ENCODE measurements at places on chromosomes 3 and 15.

DNA sequence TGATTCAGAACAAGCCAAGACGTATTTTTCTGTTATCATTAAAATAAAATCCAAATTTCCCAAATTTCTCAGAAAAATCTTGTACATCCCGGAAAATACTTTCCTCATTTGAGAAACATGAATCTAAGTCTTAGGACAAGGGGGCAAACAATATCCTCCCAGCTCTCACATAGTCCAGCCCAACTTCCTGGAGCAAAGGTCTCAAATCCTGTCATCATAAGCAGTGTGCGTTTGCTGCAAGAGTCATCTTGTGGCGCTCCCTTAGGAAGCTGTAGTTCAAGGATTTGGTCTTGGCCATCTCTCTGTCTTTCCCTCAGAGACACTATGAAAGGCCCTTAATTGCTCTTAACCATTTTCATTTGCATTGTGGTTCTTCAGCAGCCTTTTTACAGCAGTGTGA lies 57.5 kb upstream of the GSK3B start:
- no peak for DNase-seq

DNA sequence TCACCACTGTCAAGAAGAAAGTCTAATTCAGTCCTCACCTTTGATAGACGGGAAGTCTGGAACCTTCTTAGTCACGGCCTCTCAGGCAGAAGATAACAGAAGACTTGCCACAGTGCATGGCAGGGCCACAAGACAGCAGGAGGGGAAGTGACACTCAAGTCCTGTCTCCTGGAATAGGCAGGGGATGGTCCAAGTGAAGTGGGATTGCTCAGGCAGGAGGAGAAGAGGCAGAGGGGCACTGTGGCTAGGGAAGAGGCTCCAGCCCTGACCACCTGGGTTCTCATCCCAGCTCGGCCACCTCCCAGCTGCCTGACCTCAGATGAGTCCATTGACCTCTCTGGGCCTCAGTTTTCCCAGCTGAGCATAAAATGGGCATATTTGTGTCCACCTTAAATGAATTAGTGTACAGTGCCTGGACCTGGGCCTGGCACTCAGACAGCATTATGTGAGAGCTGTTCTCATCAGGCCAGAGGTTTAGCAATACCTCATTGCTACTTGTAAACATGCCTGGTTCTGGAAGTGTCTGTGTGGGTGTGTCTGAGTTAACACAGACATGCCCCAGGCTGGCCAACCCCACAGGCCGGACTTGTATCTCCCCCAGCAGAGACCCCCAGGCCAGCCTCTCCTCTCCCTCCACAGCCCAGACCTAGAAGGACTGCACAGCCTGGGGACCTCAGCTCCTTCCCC lies 11.5 kb upstream of the PCSK6 start:
- DNase-seq, result no peak

DNA sequence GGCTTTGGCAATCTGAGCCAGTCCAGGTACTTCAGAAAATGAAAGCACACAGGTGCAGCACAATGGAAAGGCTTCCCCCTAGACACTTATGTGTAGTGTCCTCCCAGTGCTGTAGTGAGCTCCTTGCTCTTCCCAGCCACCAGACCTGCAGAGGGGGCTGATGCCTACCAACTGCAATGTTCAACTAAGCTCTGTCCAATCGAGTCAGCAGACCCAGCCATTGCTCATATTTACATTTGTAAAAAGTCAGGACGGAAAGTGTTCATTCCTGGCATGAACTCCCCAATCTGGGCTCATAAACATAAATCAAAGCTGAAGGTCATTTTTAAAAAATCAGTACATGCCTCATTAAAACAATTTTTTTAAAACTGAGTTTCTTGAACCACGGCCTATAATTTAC lies 73.0 kb downstream of the FOXP1 start:
- DNase-seq, result no peak

- DNase-seq, result no peak
Measured at GRCh38 chr3:153038367-153038766, 123.7 kb upstream of the RAP2B start.

GRCh38 chr3:12578742-12579141 lies 21.9 kb downstream of the MKRN2 start:
- DNase-seq, result no peak

DNA sequence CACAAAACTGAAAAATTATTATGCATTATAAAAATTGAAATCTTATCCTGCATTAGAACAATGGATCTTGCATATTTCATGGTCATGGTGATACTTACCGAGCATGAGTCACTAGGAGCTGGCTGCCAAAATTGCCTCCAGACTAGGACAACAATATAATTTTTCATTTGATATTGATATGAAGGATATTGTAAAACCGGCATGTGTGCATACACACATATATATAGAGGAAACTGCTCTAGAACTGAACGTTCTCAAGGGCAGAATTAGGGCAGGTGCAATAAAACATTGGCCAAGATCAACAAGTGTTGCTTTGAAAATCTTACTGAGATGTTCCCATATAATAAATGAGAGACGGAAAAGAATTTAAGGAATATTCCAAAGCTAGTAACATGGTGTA lies 319.4 kb upstream of the POU1F1 start:
- no peak for DNase-seq

DNA sequence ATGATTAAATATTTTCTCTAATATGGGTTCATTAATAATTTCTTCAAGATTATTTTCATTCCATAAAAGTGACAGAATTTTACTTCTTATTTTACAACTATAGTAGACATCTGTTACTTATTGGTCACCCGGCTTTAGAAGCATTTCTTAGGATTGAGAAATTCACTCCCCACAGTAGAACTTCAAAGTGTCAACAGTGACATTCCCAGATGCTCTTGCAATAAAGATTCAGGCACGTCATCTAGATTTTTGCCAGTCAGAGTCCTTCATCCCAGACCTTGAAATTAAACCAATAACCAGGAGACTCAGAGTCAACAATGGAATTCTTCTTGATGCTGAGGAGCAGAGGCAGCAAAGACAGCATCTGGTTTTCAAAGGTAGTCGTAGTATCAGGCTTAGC lies 190.8 kb downstream of the VGLL3 start:
- DNase-seq, result no peak

DNA sequence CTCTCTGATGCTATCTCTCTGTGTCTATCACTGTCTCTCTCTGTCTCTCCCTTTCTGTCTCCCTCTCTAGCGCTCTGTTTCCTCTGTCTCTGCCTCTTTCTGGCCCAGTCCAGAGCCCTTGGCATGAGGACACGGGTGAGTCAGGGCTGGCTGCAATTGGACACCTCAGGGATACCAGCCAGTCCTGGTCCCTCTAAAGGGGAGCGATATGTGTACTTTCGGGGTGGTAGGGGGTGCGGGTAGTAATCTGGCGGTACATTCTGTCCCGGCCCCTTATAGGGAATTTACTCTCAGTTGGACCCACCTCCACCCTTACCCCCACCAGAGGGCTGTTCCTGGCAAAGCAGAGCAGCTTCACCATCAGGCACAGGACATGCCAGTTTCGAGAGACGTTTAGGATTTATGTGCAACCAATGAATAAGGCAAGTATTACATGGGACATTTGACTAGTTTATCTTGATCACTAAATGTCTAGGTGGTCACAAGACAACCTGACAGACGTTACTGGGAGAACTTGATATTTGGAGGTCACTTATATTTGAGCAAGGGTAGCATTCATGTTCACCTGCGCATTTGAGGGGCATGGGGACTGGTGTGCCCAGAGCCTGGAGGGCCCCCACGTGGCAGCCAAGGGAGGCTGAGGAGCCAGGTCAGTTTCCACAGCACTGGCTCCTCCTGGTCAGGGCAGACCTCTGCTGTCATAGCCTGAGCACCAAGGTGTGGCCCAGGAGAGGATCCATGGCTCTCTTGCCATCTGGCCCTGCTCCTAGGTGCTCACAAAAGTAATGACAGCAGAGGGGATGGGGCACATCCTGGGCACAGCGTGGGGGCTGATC lies 256.1 kb downstream of the PLCL2 start:
- DNase-seq, result no peak

- DNase-seq, result no peak
Measured at GRCh38 chr3:62557450-62557849, 184.1 kb upstream of the FEZF2 start.

- DNase-seq, result no peak
Measured at GRCh38 chr3:188246905-188247304, 92.9 kb downstream of the LPP start.

GRCh38 chr3:13677272-13677671 lies 128.3 kb downstream of the FBLN2 start:
- no peak for DNase-seq

DNA sequence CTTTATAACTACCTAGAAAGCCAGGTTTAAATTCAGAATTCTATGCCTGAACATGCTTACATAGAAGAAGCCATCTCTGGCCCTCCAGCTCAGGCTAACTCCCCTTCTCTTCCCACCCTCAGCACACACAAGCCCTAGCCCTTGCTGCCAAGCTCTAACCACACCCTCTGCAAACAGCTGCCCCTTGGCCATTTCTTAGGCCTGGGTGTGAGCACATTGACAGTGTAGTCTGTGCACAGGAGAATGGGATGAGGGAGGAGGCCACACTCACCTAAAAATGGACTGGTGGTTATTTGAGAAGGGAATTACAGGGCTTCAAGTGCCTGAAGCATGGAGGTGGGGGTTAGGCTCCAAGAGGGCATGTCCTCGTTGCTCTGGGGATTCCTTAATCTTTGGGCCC lies 42.3 kb upstream of the SLC25A36 start:
- DNase-seq, result no peak

- no peak for DNase-seq
Measured at GRCh38 chr15:54120949-54121463, 142.8 kb downstream of the UNC13C start.

DNA sequence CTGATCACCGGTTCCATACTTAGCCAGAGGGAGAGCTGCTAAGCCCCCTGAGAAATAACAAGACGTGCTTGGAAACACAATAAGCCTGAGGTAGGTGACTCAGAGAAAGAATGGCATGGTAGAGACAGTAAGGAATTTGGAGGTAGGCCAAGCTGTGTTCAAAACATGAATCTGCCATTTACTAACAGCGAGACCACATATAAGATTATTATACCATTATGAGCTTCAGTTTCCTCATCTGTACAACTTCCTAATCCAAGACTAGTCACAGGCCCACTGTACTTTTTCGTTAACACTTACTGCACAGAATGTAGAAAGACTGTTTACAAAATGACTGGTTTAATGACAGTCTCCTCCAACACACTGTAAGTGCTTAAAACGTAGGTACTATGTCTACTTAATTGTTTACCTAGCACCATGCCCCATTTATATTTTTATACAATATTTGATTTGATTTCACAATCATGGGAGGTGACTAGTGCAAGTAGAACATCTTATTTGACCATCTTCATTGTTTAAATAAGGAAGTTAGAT lies 25.7 kb downstream of the ATOSA start:
- no peak for DNase-seq

DNA sequence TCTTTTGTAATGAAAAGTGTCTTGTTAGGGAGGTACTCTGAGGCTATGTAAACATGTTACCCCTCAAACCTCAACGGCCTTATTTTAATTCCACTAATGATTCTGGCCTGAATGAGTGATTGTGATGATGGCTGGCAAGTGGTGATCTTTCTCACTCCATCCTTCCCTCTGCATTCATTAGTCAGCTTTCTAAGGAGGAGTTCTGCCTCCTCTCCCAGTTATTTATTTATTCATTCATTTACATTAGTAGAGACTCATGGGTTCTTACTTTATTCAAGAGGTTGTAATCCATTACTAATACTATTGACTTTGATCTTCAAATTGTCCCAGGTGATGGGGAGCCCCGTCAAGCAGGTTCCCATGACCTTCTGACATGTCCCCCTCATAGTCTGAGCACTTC lies 35.3 kb downstream of the GNB5 start:
- DNase-seq, result no peak

DNA sequence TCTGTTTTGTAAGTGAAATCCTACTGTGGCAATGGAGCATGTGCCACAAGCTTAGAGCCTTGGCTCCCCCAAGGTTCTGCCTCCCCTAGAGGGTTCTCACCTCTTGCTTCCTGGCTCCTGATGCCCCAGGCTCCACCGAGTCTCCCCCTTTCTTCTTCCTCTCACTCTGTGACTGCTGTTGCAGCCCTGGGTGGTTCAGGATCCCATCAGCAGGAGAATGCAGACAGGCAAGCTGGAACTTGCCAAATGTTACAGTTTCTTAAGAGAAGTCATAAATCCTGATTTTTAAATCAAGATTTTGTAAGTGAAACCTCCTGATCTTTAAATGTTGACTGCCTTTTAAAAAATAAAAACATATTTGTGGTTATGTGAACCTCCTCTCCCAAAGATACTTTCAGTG lies 133.9 kb downstream of the CCNL1 start:
- no peak for DNase-seq

DNA sequence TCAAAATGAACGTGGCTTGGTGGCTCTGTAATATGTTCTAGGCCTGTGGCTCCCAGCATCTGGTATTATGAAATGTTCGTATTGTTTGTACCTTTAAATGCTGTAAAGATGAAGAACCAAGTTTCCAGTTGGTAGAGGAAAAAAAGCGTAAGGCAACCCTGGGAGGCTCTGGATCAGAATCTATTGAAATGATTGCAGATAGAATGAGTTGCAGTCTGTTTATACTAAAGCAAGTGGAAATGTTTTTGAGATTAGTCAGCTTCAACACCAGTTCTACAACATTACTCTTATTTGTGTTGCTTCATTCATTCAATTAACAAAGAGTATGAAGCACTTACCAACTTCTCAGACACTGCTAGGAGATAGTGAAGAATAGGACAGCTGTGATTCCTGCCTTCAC lies 5.3 kb downstream of the ARL6IP5 start:
- no peak for DNase-seq

All from stimulated activated CD4-positive, alpha-beta T cell treated with anti-CD3 and anti-CD28 coated beads, Interleukin-1b, Interleukin-23, amount 100 ng/mL, for 1 hour (primary cell).